ENCODE measurements at places on chromosomes 1 and 21.

GRCh38 chr1:196255762-196256161 lies 352.5 kb downstream of the KCNT2 start:
- no peak for DNase-seq

- no peak for DNase-seq
Measured at GRCh38 chr21:41653243-41653953, 113.5 kb downstream of the RIPK4 start.

GRCh38 chr21:37912616-37913015 lies 3.6 kb downstream of the KCNJ6 start:
- no peak for DNase-seq

GRCh38 chr1:202656951-202657646 lies 53.2 kb downstream of the SYT2 start:
- no peak for DNase-seq

- no peak for DNase-seq
Measured at GRCh38 chr21:31185663-31186062, 147.4 kb upstream of the KRTAP19-8 start.

DNA sequence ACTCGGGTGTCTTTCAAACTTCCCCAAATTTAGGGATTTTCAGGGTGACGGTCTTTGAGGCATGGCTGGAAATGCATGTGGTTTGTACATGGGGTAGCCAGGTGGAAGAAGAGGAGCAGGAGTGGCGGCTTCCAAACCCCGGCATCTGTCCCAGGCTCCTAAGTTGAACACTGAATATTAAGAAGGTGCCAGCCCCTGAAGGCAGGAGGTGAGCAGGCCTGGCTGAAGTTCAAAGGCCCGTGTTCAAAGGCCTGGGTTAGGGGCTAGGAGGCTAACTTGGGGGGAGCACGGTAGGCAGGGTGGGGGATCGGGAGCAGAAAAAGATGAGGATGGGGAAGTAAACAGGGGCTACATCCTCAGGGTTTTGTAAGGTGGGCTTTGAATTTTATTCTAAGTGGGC lies 42.8 kb downstream of the ELK4 start:
- DNase-seq, result no peak

DNA sequence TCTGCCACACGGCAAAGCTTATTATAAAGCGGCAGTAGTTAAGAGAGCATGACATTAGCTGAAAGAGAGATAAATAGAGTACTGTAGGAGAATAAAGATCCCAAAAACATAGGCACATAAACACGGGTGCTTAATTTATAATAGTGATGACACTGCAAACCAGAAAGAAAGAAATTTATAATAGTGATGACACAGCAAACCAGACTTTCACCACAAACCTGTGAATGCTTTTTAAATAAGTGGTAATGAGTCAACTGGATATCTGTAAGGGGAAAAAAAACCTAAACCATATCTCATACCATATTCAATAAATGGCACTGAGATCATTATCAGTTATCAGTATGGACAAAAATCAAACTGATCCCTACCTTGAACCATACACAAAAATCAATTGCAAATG lies 25.5 kb downstream of the USP1 start:
- no peak for DNase-seq

- peak; percentile 90 for DNase-seq
Measured at GRCh38 chr1:201480231-201481003, 11.4 kb upstream of the PHLDA3 start.

- DNase-seq, result no peak
Measured at GRCh38 chr1:115307661-115308060, 30.4 kb downstream of the NGF start.

DNA sequence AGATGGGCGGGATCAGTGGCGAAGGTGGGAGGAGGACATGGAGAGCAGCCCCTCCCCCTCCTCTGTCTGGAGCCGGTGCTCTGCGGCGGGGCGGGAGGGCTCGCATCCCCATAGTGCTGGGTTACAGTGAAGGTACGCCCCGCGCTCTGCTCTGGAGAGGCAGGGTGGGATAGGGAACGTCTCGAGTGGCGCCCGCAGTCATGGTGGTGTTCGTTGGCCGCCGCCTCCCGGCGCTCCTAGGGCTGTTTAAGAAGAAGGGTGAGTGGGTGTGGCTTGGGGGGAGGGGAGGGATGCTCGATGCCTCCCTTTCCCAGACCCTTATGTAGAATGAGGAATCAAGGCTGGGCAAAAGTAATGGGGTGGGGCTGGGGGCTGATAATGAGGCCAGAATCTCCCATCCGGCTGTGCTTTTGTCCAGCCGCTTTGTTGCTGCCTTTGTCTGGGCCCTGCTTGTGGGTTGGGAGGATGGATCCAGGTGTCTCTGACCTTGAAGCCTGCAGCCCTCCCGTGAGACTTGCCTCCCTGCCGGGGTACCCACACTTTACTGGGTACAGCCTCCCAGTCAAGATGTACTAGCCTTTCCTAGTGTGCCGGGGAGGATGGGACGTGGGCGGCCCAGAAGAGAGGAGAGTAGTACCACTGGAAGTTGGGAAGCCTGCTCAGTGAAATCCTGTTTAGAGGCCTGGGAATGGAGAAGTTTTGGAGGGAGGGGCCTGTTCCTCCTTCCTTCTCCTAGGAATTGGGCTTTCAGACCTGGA lies 51.4 kb downstream of the YARS1 start:
- DNase-seq, result no peak

GRCh38 chr1:19110257-19110927 lies 99.7 kb downstream of the UBR4 start:
- no peak for DNase-seq

GRCh38 chr1:197342669-197343068 lies 74.6 kb downstream of the CRB1 start:
- DNase-seq, result no peak

- DNase-seq, result no peak
Measured at GRCh38 chr1:209924390-209924789, 13.6 kb upstream of the SYT14 start.

DNA sequence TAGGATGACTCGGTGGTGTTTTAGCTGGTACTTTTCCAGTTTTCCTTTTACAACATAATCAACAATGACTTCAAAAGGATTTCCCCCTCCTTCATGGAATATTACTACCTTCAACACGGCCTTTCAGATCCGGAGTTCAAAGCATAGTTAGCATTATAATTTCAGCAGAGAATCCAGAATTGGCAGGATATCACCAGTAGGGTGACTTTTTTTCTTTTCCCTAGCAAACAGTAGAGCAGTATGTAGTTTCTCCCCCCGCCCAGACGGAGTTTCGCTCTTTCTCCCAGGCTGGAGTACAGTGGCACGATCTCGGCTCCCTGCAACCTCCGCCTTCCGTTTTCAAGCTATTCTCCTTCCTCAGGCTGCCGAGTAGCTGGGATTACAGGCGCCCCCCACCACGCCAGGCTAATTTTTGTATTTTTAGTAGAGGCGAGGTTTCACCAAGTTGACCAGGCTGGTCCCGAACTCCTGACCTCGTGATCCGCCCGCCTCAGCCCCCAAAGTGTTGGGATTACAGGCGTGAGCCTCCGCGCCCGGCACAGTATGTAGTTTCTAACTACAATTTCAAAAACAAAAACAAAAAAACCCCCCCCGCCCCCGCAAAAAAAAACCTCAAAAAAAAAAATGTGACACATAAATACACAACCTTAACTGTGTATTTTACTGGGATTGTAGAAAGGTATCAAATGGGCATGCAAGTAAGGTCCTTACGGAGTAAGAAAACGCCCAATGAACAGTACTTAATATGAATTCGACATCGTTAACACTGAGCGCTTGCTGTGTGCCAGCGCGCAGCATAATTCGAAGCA lies 1.5 kb upstream of the COX20 start:
- no peak for DNase-seq

DNA sequence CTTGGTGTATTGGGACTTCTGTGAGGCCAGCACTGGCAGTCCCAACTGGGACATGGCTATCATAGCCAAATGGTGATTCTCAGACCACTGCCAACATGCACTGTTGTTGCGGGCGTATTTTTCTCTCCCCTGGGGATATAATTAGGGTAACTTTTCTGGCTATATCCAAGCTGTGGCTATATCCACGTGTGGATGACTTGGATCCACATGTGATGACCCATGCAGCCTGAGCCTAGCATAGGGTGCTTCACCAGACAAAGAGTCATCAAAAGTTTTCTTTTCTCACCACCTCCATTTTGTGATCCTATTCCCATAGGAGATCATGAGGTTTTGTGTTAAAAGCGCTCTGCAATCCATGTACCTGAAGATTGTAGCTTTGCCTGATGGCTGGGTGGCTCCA lies 51.2 kb upstream of the CSF3R start:
- DNase-seq, result no peak

GRCh38 chr1:215566556-215567490 lies at the start of gene KCTD3:
TSS of gene KCTD3 (plus strand) at chr1:215567304. CDS start at chr1:215567686, 382 bp downstream.
- DNase-seq, result peak; percentile 52

DNA sequence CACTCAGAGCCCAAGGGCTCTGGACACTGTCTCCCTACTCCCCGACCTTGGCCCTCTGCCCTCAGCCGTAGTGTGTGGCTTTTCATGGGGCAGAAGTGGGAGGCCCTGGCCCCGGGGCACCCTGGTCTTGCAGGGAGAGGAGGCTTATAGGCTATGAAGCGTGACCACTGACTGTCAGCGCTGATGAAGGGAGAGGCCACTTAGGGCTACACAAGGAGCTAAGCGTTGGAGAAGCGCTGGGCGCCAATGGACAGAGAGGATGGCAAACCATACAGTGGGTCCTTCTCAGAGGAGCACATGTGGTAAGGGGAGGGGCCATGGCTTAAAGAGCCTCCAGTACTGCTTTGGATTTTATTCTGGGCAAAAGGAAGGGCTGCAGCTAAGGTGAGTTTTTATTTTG lies 7.9 kb downstream of the CRABP2 start:
- no peak for DNase-seq

- no peak for DNase-seq
Measured at GRCh38 chr1:5991381-5992025, 722 bp downstream of the NPHP4 start.

- no peak for DNase-seq
Measured at GRCh38 chr1:64080941-64081562, 122.4 kb upstream of the UBE2U start.

- DNase-seq, result no peak
Measured at GRCh38 chr1:174519844-174520243, 72.1 kb downstream of the GPR52 start.

DNA sequence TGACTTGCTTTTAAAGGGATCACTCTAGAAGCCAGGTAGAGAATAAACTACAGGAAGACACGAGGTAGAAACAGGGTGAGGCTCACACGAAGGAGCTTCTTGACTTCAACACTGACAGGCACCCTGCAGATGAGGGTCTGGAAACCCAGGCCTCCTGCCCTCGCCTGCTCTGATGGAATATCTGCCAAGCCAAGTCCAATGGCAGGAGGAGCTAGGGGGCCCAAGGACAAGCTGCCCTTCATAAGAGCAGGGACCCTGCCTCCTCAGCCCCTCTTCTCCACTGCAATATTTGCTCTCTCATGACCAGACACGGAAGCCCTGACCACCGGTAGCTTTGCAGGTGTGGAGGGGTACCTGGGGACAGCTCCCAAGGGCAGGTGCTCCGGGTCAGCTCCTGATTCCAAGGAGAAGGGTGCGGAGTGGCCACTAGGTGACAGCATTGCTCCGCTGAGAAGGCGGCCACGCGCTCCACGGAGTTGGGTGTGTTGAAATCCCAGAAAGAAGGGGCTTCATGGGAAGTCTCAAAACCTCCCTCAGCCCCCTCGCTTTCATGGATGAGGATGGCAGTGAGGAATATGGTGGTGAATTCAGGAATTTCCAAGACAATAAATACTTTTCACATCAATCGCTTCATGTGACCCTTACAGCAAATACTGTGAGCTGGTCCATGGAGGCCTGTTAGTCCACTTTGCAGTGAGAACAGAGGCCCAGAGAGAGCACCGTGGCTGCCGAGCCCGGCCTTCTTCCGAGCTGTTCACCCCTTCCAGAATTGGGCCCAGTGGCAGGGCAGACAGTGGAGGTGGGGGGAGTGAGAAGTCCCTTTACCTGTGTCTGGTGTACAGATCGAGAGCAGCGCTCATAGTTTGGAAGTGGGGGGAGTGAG lies 33.2 kb upstream of the PAX7 start:
- no peak for DNase-seq

- DNase-seq, result no peak
Measured at GRCh38 chr1:185961664-185962063, 227.5 kb downstream of the HMCN1 start.

GRCh38 chr1:240344918-240345317 lies 253.2 kb downstream of the FMN2 start:
- no peak for DNase-seq

- no peak for DNase-seq
Measured at GRCh38 chr1:236419502-236419901, 25.4 kb downstream of the EDARADD start.

- DNase-seq, result no peak
Measured at GRCh38 chr1:170663404-170664092, 383 bp upstream of the PRRX1 start.

DNA sequence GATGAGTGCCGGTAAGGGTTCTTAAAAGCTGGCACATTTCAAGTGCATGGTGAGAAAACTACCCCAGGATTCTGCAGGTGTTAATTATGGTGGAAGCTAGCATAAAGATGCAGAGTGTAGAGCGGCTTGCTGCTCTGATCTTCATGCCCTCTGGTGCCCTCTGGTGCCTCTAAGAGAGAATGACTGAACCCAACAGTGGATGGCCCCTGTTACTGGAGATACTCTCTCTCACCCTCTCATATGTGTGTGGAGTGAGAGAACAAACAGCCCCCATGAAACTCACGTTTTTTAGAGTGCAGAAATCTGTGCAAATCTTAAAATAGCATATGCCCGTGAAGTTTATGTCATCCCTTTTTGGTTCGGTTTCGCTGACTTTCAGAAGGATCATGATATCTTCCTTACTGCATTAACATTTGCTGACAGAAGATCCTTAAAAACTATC lies 90.0 kb downstream of the GRIK1 start:
- peak; percentile 11 for DNase-seq

DNA sequence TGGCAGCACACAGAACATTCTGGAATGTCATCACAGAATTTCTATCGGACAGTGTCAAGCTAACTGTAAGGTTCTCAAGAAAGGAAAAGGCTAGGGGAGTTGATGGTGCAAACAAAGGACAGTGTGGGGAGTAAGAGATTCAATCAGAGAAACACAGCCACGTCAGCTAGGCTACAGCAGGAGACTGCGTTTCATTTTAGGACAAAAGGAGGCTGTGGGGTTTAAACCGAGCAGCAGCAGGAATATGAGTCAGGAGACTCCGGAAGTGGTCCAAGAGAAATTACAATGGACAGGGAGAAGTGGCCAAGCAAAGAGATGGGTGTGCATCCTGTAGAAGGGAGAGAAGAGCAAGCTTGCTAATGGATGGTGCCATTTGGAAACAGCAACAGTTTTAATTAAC lies 37.4 kb upstream of the C1orf198 start:
- no peak for DNase-seq

- DNase-seq, result no peak
Measured at GRCh38 chr1:206505702-206506355, 1.5 kb upstream of the RASSF5 start.

DNA sequence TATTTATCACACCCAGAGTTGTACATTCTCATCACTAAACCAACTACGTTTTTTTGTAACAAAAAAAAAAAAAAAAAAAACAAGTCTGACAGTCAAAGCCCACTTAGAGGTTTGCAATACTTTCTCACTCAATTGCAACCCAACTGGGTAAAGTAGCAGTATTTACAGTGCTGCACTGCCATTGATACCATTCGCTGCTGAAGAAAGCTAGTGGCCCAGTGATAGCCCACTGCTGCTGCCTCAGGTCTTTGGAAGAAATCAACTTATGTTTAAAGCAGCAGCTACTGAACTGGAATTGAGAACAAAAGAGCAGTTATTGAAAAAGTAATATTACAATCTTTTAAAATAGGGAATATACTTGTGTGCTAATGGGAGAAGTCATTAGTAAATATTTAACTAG lies 2.7 kb downstream of the HNRNPU start:
- DNase-seq, result no peak

Data from D721Med (cell line).